ENCODE measurements at places on chromosomes 11 and 22.

DNA sequence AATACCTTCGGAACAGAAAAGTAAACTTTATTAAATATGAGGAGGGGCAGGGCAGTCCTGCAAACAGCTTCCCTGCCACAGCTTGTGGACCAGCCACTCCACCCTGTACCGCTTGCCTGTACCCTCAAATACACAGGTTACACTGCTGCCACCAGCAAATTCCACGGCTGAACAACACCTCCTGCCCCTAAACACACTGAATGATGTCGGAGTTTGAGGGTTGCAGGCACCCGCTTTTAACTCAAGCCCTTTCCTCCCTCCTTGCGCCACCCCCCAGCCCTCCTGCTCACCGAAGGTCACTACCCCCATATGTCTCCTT lies 4.0 kb downstream of the VSIG2 start:
- DNase-seq, result no peak

DNA sequence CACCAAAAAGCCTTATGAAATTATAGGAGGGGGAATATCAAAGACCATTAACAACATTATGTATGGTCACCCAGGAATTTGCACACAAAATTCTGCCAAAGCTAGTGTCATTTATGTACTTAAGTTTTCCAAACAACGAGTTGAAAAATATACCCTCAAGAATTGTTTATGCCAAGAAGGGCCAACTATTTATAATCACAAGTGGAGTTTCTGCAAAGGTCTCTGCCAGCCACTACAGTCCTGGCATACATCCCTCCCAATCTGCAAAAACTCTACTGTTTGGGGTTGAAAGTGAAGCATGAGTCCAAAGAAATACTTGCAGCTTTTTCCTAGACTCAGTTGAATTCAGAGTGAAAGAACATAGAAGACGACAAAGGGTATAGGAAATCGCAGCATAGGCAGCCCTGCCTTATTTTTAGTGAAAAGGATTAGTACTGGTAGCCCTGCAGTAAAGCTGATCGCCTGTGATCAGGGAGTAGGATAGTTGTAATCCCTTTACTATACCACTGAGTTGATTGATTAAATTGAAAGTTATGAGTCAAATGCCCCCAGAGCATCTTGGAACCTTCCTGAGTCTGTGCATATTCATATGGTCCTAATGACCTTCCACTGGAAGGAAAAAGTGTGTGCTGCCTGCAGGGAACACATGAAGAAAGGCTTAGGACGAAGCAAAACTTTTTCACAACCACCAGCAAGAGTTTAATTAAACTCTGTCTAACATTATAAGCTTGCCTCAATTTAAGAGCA lies 144.0 kb downstream of the SPON1 start:
- no peak for DNase-seq

GRCh38 chr22:24580276-24580675 lies 12.6 kb downstream of the LRRC75B start:
- DNase-seq, result no peak

GRCh38 chr11:95345651-95346050 lies 114.6 kb upstream of the SESN3 start:
- no peak for DNase-seq

GRCh38 chr11:23404225-23405160 lies 544.2 kb upstream of the CCDC179 start:
- DNase-seq, result peak; percentile 5

DNA sequence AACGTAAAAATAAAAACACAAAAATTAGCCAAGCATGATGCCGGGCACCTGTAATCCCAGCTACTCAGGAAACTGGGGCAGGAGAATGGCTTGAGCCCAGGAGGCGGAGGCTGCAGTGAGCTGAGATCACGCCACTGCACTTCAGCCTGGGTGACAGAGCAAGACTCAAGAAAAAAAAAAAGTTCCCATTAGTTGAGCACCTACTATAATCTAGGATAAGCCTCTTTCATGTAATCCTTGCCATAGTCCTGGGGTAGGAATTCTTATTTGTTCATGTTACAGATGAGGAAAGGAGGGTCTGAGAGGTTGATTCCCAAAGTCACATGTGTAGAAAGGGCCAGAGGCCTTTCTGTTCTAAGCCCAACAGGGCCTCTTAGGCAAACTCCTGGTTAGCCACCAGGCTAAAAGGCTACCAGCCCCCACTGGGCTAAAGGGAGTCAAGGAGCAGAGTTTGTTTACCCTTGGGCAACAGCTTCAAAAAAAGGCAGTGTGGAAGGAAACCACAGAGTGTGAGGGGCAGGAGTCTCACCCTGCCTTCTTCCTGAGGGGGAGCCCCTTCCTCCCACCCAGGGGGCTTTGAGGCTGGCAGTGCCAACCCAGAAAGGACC lies 21.6 kb upstream of the CSNK1E start:
- no peak for DNase-seq

- DNase-seq, result no peak
These were observed 27.0 kb upstream of the AMOTL1 start for GRCh38 chr11:94741022-94741679.

DNA sequence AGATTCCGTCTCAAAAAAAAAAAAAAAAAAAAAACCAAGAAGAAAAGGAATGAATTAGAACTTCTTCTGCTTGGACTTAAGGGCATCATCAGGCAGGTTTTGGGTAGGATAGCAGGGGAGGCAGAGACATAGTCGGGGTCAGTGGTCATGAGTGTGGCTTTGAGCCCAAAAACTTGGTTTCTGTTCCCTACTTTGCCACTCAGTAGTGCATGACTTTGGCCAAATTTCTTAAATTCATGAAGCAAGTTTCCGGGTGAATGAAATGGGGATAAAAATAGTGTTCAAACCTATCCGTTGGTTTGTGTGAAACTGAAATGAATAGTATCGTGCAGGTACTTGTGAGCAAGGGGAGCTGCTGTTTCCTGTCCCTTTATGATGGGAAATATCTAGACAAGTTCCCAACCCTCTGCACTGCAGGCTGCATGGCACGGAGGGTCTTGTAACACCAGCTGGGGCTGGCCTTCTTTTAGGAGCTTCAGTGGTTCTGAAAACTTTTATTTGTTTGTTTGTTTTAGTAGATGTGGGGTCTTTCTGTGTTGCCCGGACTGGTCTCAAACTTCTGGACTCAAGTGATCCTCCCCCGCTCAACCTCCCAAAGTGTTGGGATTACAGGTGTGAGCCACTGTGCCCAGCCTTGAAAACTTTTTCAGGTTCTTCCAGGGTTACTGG lies 18.4 kb downstream of the NEAT1 start:
- DNase-seq, result no peak

- no peak for DNase-seq
These were observed 49.5 kb upstream of the B3GNT6 start for GRCh38 chr11:76984743-76985142.

DNA sequence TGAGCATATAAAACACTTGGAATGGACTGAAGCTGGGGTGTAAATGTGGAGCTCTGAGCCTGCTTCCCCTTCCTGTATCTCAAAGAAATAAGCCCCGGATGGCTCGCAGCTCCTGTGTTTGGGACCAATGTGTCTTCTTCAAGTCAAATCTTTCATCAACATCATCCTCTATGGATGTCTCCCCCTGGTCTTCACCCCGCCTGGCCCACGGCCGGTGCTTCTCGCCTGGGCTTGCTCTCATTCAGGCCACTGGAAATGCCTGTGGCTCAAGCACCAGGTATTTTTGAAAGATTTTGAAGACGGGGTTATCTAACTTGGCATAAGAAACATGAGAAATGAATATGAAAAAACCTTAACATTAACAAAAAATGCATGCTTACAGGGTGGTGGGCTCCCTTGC lies 769.8 kb downstream of the BRD1 start:
- no peak for DNase-seq

- DNase-seq, result no peak
These were observed 2.3 kb upstream of the MALAT1 start for GRCh38 chr11:65496304-65497140.

- DNase-seq, result no peak
These were observed 660.8 kb downstream of the TBC1D22A start for GRCh38 chr22:47423266-47423665.

- DNase-seq, result no peak
These were observed 31.9 kb downstream of the SCGB1A1 start for GRCh38 chr11:62450543-62451240.

GRCh38 chr11:72237112-72237931 lies 6.7 kb downstream of the PHOX2A start:
- DNase-seq, result no peak

- no peak for DNase-seq
These were observed 17.4 kb downstream of the UBASH3B start for GRCh38 chr11:122672892-122673291.

DNA sequence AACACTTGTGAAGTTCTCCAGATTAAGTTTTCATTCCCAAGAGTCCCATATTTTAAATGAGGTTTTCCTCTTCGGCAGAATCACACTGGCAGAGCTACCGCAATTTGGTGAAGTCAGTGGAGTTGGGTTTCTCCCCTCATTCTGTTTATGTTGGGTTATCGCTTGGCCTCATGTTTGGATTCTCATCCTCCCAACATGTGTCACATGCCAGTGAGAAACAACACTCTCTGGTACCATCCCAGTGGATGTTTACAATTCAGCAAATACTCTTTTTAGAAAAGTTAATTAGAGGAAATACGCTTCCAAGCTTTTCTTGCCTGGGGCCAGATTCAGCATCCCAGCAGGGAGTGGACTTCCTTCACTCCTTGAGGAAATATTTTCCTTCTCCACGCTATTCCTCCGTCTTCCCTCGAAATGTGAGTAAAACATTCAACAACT lies 2.1 kb downstream of the PAMR1 start:
- DNase-seq, result no peak

Data from posterior cingulate gyrus (tissue), 11 donors.